ENCODE measurements at places on chromosomes 11 and 22.

DNA sequence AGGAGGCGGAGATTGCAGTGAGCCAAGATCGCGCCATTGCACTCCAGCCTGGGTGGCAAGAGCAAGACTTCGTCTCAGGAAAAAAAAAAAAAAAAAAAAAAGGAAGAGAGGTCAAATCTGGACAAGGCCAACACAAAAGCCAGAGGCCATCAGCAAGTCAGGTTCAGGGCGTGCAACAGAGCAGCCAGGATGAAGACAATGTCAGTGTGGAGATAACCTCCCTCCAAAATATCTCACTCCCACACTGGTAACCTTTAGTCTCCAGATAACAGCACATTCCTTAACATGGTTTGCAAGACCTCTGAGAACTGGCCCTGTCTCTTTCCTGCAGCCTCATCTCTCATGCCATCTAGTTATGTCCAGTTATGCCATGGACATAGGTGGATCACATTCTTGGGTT is 4.7 kb downstream of the CSNK2A3 start:
- DNase-seq = no peak

GRCh38 chr22:36510966-36511881 is 4.4 kb upstream of the FOXRED2 start:
- peak; percentile 69 for DNase-seq

- DNase-seq = no peak
Observed at GRCh38 chr11:74226907-74227306, 55.8 kb downstream of the PPME1 start.

DNA sequence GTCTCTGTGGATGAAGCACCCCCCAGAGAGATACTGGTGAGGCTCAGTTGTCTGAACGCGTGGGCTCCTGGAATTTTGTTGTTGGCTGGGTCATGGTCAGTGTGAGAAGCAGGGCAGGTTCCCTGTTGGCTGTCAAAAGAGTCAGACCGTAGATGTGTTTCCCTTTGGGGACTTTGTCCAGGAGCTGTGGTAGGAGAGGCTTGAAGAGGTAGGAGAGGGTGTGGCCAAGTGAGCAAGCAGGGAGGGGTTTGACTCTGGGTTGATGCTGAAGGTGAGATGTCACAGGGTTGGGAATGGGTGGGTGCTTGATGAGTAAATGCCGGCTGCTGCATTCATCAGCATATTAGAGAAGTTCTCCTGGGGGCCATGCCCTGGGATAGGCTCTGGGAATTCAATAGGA is 803.2 kb downstream of the TBC1D22A start:
- no peak for DNase-seq

DNA sequence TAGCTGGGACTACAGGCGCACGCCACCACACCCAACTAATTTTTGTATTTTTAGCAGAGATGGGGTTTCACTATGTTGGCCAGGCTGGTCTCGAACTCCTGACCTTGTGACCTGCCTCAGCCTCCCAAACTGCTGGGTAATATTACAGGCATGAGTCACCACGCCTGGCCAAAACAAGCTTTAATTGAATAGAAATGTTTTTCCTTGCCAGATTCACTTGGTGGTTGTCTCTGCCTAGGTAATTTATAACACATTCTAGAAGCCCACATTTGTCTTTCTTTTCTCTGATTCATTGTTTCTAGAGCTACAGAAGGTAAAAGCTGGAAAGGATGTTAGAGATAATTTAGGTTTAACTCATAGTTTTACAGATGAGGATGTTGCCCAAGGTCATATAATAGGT is 41.3 kb downstream of the CECR2 start:
- DNase-seq = no peak

GRCh38 chr22:30634471-30635233 is 929 bp upstream of the SLC35E4 start:
- DNase-seq = peak; percentile 86

- DNase-seq = no peak
Observed at GRCh38 chr11:68327586-68328370, 15.4 kb downstream of the LRP5 start.

GRCh38 chr22:27463121-27463660 is 338.4 kb downstream of the MN1 start:
- DNase-seq = no peak

- no peak for DNase-seq
Observed at GRCh38 chr11:44818110-44818509, 91.3 kb downstream of the TSPAN18 start.

- DNase-seq = no peak
Observed at GRCh38 chr11:127390465-127390864, 389.9 kb upstream of the KIRREL3 start.

DNA sequence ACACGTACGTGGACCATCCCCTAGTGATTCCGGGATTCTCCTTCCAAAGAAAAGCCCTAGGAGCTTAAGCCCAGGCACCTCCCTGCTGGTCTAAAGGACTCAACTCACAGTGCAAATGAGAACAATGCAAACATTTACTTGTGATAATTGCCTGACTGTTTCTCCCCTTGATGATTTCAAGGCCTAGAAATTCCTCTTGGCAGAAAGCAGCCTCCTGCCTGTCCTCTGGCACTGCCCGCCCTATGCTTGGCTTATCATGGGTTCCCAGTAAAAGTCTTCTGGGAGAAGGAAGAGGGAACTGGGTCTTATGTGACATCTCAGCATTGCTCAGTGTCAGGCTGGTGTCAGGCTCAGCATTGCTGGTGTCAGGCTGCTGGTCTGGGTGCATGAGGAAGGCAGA is 351.8 kb downstream of the SHANK2 start:
- DNase-seq = no peak

GRCh38 chr22:37230673-37231405 is 13.2 kb downstream of the RAC2 start:
- DNase-seq = no peak

DNA sequence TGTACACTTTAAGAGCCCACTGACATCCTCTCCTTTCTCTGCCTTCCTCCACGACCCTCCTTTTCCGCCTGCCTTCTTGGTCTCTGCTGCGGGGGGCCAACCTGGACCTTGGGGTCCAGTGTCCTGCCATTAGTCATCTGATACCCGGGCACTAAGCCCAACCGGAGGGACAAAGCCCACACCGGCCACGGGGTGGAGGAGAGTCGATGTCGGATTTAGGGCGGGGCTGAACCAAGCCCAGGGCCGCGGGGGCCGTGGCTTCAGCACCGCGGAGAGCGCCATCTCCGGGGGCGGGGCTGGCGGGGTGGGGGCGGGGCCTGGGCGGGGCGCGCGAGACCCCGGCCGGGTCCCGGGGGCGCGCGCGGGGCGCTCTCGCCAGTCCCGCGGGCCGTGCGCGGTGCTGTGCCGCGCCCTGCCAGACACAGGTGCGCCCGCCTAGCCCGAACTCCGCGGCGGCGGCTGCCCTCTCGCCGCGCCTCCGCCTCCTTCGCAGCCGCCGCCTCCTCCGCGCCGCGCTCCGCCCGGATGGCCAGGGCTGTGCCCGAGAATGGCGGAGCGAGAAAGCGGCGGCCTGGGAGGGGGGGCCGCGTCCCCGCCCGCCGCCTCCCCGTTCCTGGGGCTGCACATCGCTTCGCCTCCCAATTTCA is at the start of gene MAPK8IP1:
Gene MAPK8IP1, plus strand, starts transcription at position 378 of the 647 bp plus-strand sequence. Its CDS starts 170 bp downstream, at position 548.
- peak; percentile 67 for DNase-seq

DNA sequence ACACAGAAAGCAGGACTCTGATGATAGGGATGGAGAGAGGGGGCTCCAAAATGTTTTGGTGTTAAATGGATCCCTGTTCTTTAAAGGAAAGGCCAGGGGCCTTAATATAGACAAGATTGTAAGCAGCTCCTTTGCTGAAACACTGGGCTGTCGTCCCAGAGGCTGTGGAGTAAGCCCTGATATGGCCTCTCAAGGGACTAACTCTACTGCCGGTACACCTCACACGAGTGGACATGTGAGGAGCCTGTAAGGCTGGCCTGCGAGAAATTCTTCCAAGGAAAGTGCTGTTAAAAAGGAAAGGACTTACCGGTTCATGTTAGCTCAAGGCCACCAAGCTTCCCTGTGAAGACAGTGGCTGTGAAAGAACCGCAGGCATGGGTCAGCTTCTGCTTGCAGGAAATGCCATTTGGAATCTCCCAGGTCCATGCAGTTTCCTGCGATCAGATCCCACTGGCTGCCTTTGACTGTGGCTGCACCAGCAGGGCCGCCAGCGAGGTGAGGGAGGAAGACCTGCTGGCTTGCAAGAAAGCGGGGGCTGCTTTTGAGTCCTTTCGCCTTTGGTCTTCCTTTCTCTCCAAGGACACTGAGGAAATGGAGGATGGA is 106.6 kb downstream of the PRR5L start:
- no peak for DNase-seq

GRCh38 chr22:38505541-38506117 is 482 bp downstream of the DDX17 start:
- peak; percentile 61 for DNase-seq

All from BE2C (cell line).